Activated naive CD8-positive, alpha-beta T cell treated with anti-CD3 and anti-CD28 coated beads, Interleukin-2, amount 50 U/mL, for 16 hours (primary cell): ENCODE measurements at places on chromosomes 6 and 20.

DNA sequence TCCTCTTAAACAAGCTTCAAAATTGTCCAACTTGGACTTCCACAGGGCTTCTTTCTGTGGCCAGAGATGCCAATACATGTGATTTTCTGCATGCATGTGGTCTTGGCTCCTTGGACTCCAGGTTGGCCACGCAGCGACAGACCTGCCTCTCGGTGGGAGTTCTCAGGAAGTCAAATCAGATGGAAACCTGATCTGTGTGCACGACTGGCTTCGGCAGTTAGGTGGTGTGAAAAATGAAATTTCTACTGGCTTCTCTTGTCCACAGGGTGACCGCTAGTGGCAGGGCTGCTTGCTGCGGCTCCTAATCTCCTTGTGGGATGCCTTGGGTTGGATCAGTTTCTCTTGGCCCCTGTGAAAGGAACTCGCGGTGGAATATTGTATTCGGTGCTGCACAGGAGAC lies 57.3 kb downstream of the PHACTR3 start:
- DNase-seq: no peak

- no peak for DNase-seq
Measured at GRCh38 chr6:29959467-29959866, 17.1 kb downstream of the HLA-A start.

DNA sequence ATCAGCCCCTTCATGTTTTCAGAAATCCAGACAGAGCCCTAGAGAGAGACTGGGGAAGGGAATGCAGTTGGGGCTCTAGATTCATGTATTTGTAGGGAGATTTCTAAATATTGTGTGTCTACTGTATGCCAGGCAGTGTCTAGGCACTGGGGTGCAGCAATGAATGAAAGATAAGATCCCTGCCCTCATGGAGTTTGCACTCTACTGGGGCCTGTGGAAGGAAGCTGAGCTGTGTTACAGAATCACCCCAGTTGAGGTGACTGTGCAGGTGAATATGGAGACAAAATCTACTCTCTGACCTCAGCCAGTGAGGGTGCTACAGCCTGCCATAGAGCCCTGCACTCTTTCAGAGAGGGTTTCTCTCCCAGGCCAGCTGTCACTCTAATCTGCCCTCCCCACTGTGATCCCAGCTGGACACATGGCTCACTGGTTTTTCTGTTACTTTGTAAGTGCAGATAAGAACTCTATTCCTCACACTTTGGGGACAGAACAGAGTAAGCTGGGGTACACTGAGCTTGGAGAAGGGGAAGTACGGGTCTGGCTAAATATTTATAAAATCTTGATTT lies 69.2 kb upstream of the E2F3 start:
- no peak for DNase-seq

GRCh38 chr20:34108616-34109174 lies 3.3 kb downstream of the EIF2S2 start:
- no peak for DNase-seq

DNA sequence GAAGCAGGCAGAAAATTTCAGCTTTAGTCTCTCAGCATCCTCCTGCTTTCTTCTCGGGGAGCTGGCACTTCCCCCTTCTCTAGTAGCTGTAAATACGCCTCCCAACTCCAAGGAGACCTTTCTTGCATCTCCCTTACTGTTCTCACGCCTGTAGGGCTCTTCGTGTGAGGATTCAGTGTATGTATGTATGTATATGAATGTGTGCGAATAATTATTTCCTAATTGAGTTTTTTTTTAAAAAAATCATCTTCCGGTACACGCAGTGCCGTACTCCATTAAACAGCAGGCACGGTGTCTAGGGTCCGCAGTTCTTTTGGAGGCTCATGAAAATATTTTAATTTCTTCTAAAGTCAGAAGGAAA lies 85.4 kb downstream of the HFE start:
- DNase-seq: no peak

GRCh38 chr20:17959257-17959627 lies 9.4 kb downstream of the SNX5 start:
- DNase-seq: no peak

DNA sequence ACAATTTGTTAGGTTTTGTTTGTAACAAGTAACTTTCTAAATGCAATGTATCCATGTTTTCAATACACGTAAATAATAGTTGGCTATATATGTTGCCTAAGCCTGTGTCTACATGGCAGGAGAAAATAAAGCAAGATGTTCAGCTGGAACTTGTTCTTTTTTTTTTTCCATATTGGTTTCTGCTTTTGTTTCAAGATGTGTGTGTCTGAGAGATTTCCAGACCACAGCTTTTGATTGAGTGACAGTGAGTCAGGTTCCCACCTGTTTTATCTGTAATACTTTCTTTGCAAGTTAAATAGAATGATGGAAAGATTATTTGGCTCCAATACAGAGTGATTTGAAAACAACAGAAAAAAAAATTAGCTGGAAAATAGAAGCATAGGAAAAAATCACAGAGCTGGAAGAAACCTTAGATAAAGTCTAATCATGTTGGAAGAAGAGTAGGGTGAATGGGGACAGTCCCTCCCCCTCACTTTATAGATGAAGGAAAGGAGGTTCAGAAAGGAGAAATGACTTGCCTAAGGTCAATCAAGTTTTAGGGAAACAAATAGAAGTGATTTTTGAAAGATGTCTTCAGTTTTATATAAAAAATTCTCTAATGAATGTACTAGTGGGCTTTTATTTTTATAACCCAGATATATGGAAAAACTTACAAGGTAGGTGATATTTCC lies 150.9 kb upstream of the STMND1 start:
- no peak for DNase-seq

DNA sequence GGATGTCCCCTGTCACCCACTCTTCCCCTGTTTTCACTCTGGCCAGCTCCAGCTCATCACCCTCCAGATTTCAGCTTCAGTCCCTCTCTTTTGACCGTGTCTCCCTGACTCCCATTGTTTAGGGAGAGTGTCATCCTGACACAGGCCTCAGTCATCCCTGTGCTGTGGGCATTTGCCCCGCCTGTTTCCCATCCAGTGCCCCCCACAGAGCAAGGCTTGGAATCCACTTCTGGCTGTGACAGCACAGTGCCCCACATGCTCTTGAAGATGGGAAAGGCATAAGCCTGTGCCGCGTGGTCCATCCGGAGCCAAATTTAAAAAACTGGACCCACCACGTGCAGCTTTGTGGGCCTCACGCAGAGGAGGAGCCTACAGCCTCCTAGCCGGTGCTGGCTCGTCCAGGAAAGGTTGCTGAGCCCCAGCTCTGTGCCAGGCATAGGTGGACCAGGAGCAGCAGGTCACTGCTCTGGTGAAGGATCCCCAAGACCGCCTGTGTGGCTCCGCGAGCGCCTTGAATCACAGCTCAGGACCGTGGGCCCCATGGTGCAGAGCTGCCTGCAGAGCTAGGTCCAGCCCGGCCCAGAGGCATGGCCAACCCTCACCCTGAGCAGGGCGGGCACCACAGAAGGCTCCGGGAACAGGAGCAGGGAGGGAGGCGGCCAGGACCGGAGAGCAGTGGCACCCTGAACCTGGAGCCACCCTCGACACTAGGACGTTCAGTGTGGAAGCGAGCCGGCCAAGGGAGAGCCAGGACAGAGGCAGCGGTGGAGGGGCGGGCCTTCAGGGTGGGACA lies 172.8 kb downstream of the CDH4 start:
- DNase-seq: no peak

DNA sequence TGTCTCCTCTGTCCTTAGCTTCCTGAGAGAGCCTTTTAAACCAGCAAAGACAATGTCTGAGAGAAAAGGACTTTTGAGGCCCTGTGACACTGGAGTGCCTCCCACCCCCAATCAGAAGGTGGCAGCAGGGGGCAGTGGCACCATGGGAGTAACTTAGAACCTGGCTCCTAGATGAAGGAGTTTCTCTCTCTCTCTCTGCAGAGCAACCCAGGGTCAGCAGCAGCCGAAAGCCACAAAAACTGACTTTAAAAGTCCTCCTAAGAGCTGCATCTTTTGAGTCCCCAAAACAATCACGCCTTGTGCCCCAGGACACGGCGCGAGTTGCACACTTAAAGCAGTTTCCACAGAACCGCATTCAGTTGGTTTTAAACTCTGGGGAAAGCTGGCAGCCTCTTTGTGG lies 5.3 kb upstream of the TCP11 start:
- DNase-seq: no peak

GRCh38 chr6:73375216-73375615 lies 5.5 kb upstream of the OOEP start:
- no peak for DNase-seq

DNA sequence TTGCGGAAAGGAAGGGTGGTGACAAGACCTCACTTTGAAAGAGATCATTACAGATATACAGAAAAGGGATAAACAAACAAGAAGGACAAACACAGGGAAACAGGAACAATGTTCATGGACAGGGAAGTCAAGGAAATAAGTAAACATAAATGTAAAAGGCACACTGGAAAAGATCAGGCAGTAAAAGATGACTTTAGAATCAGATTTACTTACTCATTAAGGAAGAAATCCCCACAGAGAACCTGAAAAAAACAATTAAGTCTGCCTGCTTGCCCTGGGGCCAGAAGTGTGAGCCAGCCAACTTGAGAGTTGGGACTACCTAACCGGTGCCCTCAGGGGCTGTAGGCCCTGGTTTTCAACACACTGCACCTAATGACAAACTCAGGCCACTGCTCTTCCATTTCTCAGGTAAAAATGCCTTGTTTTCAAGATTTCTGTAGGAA lies 1.7 kb downstream of the APMAP start:
- no peak for DNase-seq

DNA sequence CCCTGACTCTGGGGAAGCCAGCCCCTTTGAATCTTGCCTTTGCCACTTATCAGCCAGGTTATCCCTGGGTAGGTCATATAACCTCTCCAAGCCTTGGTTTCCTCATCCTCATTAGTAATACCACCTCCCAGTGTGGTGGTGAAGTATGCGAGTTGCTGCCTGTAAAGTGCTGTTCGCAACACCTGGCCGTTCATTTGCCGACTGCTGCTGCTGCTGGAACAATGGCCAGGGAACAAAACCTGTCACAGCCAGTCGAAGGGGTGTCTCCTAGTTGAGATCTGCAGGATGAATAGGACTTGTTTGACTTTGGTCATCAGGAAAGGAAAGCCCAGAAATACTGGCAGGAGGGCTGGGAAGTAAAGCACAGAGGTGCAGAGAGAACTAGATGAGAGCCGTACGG lies 6.1 kb downstream of the MANBAL start:
- no peak for DNase-seq

DNA sequence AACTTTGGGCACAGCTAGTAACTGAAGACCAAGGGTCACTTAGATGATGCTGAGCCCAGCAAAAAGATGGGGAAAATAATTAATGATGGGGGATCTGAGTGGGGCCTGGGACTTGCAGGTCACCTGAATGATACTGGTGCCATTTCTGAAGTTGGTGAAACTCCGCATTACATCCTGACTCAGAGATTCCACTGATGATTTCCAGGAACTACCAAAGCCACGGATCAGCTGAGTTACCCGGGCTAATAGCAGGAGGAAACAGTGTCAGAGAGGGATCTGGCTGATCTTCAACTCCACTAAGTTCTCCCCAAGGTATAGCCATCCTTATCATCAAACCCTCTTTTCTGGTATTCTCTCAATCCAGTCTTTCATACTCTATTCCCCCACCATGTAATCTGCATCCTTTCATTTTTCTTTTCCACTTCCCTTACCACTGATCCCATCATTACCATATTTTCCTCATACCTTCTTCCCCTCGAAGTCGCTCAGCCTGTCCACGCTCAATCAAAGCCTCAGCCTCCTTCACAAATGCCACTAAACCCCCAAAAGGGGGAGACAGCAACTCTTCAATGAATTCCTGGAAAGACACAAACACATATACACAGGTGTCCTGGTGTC lies 20.2 kb downstream of the VPS52 start:
- no peak for DNase-seq

- no peak for DNase-seq
Measured at GRCh38 chr20:3339076-3339475, 68.4 kb downstream of the DNAAF9 start.

DNA sequence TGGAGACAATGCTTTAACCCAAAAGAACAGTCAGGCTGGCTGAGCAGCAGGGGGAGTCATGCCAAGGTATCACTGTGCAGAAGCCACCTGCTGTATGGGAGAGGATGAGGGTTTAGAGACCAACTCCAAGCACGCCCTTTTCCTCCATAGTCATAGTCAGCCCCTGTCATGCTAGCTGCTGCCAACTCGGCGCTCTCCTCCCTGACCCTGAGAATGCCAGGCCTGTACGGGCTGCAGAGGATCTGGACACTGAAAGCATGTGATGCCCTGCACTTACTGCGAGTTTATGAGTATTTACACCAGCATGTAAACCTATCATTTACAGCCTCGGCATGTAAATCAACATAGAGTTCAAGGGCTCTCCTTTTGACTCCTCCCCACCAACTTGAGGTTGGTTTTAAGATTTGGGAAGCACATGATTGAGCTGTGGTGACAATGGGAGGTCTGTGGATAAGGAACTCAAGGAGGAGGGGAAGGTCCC lies 11.7 kb upstream of the SCUBE3 start:
- no peak for DNase-seq

DNA sequence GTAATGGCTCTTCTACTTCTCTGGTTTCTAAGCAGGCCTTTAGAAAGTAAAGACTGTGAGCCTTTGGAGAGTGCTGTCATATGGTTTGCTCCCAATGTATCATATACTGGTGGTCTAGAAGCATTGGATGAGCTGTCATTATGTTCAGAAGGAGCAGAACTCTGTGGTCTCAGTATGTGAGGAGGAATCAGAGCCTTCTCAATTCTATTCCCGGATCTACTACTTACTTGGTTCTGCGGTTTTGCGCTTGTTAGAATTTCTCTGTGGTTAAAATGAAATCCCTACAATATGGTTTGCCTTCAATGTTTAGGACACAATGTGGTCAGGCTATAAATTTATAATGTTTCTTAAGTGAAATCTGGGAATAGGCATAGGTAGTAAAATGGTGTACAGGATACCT lies 64.6 kb downstream of the RWDD2A start:
- no peak for DNase-seq

- DNase-seq: no peak
Measured at GRCh38 chr6:141252828-141253608, 879.7 kb upstream of the GJE1 start.

GRCh38 chr6:166335378-166336302 lies 6.7 kb downstream of the SFT2D1 start:
- DNase-seq: no peak

DNA sequence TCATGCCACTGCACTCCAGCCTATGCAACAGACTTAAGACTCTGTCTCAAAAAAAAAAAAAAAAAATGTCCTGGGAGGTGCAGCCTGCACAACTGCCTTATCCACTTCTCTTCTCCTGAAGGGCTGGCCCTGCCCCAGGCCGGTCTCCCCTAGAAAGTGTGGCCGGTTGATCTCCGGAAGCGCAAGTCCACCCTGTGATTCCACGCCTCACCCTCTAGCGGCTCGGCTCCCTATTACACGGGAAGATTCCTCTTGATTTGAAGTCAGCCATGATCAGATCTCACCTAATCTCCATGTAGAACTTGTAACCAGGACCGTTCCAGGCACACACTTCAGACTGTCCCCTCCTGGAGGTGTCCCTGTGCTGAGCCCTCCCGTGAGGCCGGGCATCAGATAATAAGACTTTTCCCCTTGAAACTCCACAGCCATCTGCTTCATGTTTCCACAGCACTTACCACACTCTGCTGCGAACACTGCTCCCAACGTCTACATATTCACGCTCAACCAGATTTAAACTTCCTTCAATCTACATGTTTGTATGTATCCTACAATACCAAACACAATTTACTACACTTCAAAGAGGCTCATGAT lies 49.3 kb upstream of the RPS6KA2 start:
- no peak for DNase-seq

GRCh38 chr20:11952639-11953038 lies 34.9 kb downstream of the BTBD3 start:
- DNase-seq: no peak
